ENCODE measurements at places on chromosomes 7 and 10.

DNA sequence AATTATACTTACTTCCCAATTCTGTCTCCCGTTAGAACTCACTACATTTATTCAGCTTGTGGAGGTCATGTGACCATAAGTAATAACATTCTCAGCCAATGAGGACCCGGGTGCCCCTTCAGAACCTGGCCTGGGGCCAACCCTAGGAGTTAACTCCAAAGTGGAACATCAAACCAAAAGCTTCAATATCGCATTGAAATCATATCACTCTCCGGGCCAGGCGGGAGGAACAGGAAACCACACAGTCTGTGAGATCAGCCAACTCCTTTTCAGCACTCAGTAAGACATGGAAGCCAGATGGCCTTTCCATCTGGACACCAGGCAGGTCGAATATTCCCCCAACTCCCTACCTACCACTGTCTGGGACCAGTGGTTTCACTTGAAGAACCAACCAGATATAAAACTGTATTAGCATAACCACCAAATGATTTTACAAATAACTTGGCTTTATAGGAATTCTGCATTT lies 5.5 kb downstream of the CREB3L2 start:
- H3K4me3 ChIP-seq: no peak overlapping the region
- peaks cover 9% of the 10 kb centered on the region for H3K36me3 ChIP-seq
- H3K27ac ChIP-seq: no peak overlapping the region
- no peaks in the 10 kb centered on the region for H3K27me3 ChIP-seq
- DNase-seq: no peak

DNA sequence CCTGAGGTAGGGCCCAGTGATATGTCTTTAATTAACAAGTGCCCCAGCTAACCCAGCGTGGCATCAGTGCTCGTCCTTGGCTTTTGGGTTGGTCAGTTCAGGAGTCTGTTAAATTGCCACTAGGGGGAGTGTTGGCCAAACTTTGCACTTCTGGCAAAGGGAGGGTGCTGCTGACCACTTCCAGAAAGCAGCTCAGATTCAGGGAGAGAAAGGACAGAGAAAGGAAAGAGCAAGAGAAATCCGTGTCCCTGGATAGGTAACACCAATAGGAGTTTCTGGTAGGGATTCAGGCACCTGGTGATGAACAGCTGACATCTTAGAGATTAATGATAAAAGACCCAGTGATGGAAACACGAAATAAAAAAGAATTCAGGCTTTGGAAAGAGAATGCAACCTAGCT lies 243.1 kb upstream of the AOAH start:
- no peak overlapping the region for H3K27ac ChIP-seq
- no peaks in the 10 kb centered on the region for H3K4me1 ChIP-seq
- no peak overlapping the region for H3K4me3 ChIP-seq

DNA sequence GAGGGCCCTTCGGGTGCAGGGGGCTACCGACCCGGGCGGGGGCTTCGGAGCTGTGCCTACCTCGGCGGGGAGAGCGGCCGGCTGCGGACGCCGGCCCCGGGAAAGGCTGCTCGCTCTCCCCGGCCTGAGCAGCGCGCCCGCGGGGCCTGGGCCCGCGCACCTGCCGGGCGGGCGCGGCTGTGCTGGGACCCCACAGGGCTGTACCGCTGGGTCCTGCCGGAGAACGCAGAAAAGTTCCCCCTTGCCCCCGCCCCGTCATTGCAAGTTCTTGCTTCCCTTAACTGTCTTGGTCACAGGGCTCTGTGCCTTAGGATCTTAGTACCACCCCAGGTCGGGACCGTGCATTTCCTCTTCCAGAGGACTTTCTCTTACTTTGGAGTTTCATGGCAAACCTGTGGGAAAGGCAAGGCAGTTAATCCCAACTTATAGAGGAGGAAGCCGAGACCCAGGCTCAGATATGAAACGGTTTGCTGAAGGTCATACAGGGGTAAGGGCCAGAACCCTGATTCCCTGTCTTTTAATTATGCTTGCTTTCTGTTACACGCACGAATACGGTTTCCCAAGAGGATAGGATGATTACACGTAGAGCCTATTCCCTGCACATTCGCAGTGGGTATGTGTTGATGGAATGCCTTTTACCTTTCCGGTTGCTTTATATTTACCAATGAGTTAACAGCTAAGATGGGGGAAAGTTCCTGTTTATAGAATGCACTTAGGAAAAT lies 652 bp downstream of the PCGF5 start:
- peak overlapping the region; percentile 82 for H3K4me3 ChIP-seq
- no peaks in the 10 kb centered on the region for H3K36me3 ChIP-seq
- peak overlapping the region; percentile 91 for H3K27ac ChIP-seq
- peak; percentile 41 for DNase-seq
- peaks cover 19% of the 10 kb centered on the region for H3K4me1 ChIP-seq

DNA sequence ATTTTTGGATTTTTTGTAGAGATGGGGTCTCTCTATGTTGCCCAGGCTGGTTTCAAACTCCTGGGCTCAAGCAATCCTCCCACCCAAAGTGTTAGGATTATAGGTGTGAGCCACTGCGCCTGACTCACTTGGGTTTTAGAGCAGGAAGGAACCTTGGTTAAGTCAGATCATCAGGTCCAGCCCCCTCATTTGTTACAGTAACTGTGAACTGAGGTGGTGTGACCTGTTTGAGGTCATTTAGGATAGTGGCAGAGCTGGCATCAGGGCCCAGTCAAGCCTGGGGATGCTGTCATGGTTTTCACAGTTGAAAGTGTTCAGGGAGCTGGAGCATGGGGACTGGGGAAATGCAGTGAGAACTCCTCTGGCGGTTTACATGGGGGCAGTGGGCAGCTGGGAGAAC lies 159.6 kb downstream of the TAX1BP1 start:
- H3K4me1 ChIP-seq: peaks cover 12% of the 10 kb centered on the region
- no peaks in the 10 kb centered on the region for H3K27me3 ChIP-seq
- no peak overlapping the region for H3K27ac ChIP-seq

GRCh38 chr7:95427166-95427565 lies 7.7 kb downstream of the PON2 start:
- no peaks in the 10 kb centered on the region for H3K36me3 ChIP-seq
- no peak overlapping the region for H3K27ac ChIP-seq
- H3K4me1 ChIP-seq: 0 out of 2 replicates have a peak, but pooled peaks cover 5% of the 10 kb centered on the region
- no peaks in the 10 kb centered on the region for H3K27me3 ChIP-seq

DNA sequence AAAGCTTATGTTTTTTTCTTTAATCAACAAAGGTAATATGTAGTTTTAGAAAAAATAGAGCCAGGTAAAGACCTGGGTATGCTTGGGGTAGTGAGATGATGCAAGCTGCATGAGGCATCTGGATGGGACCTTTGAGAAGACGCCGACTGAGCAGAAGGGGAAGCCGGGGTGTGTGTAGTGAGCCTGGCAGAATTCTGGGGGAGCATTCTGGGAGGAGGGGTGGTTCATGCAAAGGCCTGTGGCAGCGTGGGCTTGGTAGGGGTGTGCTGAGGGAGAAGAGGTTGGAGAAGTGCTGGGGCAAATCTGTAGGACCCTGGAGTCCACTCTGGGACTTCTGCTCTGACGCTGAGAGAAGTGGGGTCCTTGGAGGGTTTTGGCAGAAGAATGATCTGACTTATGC lies 33.9 kb upstream of the SHH start:
- DNase-seq: peak; percentile 3
- no peaks in the 10 kb centered on the region for H3K36me3 ChIP-seq
- no peak overlapping the region for H3K27ac ChIP-seq
- no peaks in the 10 kb centered on the region for H3K4me1 ChIP-seq
- H3K27me3 ChIP-seq: peaks cover 80% of the 10 kb centered on the region
- H3K4me3 ChIP-seq: no peak overlapping the region

DNA sequence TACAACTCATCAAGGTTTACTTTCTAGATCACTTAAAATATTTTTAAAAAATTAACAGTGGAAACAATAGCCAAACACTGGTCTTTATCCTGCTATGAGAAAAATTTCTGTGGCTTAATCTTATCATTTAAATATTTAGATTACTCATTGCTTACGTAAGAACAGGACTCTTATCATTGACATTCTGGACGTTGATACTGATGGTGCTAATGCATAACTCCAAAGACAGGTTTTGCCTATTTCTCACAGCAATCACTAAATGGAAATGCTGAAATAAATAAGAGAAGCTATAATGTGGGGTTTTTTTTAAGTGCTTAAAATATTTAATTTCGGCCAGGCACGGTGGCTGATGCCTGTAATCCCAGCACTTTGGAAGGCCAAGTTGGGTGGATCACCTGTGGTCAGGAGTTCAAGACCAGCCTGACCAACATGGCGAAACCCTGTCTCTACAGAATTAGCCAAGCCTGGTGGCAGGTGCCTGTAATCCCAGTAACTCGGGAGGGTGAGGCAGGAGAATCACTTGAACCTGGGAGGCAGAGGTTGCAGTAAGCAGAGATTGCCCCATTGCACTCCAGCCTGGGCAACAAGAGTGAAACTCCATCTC lies 195.0 kb downstream of the HGF start:
- H3K27ac ChIP-seq: no peak overlapping the region
- DNase-seq: no peak
- H3K4me3 ChIP-seq: no peak overlapping the region
- H3K36me3 ChIP-seq: no peaks in the 10 kb centered on the region
- no peaks in the 10 kb centered on the region for H3K4me1 ChIP-seq

- no peak overlapping the region for H3K4me3 ChIP-seq
- no peaks in the 10 kb centered on the region for H3K27me3 ChIP-seq
- H3K36me3 ChIP-seq: no peaks in the 10 kb centered on the region
Measured at GRCh38 chr7:22937946-22938345, 76.0 kb downstream of the HYCC1 start.

- H3K27me3 ChIP-seq: no peaks in the 10 kb centered on the region
- no peak overlapping the region for H3K27ac ChIP-seq
- no peaks in the 10 kb centered on the region for H3K36me3 ChIP-seq
- no peak for DNase-seq
Measured at GRCh38 chr10:118238573-118239235, 103.4 kb downstream of the FAM204A start.

GRCh38 chr7:84337429-84337828 lies 142.8 kb upstream of the SEMA3A start:
- no peaks in the 10 kb centered on the region for H3K36me3 ChIP-seq
- H3K4me1 ChIP-seq: peaks cover 10% of the 10 kb centered on the region
- no peak for DNase-seq
- no peak overlapping the region for H3K27ac ChIP-seq

Data from MM.1S (cell line).